ENCODE measurements at places on chromosomes 6 and 20.

- DNase-seq = no peak
Measured at GRCh38 chr20:22848364-22848763, 186.7 kb upstream of the SSTR4 start.

- no peak for DNase-seq
Measured at GRCh38 chr6:34496103-34496685, 30.3 kb downstream of the PACSIN1 start.

GRCh38 chr6:16184129-16184528 is 54.3 kb upstream of the GMPR start:
- no peak for DNase-seq

- DNase-seq = no peak
Measured at GRCh38 chr6:65081756-65082155, 625.3 kb downstream of the EYS start.
